ENCODE measurements at places on chromosomes 5 and 9.

DNA sequence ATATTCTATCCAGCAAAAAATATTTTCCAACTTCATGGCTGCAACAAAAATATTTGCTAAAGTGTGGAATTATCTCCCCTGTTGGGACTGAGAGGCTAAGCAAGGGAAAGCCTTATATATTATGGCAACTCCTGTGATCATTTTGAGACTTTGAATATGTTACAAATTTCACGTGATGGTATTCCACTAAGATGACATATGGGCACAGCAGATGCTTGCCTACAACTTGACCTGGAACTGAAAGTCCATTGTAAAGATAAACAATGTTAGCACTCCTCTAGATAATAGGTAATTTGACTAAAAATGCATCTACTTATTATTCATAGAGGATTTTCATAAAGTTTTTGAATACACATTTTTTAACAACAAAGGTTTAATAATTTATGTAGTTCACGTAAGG is 1141.5 kb upstream of the CDH6 start:
- DNase-seq: no peak

DNA sequence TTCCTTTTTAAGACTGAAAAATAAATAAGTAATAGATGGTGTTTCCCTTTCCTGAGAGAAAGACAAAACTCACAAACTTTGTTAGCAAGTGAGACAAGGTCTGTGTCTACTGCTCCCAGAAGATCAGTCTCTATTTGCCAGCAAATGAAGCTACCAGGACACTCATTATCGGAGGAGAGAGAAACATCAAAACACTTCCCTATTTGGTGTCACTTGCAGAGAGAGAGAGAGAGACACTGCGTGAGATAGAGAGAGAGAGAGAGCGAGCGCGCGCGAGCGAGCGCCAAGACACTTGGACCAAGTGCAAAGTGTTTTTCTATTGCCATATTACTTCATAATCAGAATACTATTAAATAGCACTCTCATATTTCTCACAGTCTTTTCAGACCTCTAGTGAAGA is 142.7 kb downstream of the KCNN2 start:
- DNase-seq: no peak

DNA sequence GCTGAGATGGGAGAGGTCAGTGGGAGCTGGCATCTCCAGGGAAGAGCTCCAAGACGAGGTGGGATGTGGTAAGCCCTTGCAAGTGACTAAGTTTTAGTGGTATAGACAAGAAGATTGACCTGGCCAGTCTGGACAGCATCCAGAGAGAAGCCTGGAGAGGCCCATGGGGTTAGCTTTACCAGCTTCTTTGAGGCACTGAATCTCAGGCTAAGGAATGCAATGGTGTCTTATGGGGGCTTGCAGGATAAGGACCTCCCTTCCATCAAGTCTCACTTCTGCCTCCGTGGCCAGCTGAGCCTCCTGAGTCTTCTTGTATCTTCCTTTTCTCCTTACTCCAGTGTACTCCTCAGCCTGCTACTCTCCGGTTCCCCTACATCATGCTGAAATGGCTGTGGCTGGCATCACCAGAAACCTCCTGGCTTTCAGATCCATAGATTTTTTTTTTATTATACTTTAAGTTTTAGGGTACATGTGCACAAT is 56.5 kb upstream of the JADE2 start:
- no peak for DNase-seq

DNA sequence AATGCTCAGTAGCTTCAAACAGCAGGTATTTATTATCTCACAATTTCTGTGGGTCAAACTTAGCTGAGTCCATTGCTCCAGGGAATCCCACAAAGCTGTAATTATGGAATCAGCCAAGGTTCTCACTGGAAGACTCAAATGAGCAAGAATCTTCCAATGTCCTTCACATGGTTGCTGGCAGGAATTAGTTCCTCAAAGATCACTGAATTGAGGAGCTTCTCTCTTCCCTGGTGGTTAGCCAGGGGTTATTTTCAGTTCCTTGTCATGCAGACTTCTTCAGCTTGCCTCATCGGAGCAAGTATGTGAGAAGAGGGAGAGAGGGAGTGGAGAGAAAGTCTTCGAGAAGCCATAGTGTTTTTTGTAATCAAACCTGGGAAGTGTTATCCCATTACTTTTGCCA is 2331.9 kb downstream of the MAT2B start:
- DNase-seq: no peak

GRCh38 chr9:6014670-6015270 is 654 bp downstream of the RANBP6 start:
- peak; percentile 60 for DNase-seq

DNA sequence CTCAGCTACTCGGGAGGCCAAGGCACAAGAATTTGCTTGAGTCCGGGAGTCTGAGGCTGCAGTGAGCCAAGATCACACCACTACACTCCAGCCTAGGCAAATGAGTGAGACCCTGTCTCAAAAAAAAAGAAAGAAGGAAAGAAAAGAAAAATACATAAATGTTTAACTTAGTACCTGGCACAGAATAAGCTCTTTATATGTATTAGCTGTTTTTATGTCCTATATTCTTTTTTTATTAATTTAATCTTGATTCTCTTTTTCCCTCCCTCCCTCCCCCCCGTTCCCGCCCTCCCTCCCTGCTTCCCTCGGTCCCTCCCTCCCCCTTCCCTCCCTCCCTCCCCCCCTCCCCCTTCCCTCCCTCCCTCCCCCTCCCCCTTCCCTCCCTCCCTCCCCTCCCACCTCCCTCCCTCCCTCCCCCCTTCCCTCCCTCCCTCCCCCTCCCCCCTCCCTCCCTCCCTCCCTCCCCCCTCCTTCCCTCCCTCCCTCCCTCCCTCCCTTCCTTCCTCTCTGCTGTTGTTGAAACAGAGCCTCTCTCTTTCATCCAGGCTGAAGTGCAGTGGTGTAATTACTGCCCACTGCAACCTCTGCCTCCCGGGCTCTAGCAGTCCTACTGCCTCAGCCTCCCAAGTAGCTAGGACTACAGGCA is 135.8 kb upstream of the GRHPR start:
- DNase-seq: no peak

DNA sequence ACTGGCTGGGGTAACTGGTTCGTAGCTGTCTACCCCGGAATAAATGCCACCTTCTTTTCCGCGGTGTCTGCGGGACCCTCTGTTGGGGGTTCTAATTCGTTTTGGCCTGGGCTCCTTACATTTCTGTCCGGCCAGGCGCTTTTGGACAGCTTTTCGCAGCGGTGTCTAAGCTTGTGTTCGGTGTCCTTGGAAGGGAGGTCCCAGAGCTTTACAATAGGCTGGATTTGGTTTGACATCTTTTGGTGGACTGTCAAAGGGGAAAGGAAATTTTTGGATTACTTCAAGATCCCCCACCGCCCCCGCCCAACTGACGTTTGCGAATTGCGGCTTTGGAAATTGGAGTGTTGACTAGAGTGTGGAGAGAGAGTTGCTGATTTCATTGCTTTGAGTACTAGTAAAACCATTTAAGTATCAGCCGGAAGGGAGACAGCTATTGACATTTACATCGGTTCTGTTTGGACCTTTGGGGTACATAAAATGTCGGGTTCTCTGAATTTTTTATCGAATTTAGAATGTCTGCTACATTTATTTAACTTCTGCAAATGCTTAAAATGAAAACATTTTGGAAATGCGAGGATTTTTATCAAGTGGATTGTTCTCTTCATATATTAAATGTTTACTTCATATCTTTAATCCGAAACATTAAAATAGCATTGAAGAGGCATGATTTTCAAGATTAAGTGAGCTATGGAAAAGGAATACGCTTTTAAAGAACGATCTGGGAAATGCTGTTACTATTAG is 4.7 kb upstream of the PURA start:
- peak; percentile 27 for DNase-seq

- DNase-seq: no peak
Measured at GRCh38 chr5:98128271-98128670, 645.2 kb upstream of the RGMB start.

DNA sequence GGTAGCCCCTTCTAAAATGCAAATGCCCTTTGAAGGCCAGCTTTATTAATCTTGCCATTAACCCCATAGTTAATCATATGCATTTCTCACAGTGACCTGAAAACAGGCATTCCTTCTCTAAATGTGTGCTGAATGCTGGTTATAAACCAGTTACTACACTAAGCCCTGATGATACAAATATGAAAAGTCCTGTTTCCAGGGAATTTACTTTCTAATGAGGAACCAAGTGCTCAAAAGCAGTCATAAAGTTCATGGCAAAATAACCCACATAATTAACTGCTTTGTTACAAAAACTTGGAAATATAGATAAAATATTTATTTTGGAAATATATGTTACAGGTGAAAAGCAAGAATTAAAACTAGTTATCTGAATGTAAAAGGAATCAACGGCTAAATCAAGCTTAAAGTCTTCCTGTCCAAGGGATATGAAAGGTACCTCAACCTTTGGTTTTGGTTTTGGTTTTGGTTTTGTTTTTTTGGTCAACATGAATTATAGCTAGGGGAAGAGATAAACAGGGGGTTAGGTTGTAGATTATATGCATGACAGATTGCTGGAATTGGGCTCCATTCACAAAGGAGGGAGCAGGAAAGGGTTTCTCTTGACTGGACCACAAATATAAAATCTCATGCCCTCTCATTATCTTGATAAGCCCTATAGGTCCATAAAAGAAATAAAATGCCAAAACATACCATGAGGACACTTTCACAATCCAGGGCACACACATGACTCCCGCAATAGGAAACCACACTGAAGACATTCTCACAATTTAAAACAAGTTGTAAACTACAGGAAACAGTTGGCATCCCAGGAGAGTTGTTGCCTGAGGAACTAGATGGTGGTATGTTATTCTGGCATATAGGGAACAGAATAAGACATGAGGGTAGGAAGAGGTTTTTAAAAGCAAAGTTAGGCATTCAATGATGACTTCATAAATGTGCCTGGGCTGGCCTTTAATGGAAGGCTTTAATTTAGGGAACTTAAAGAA is 46.7 kb upstream of the MACIR start:
- DNase-seq: no peak

- DNase-seq: no peak
Measured at GRCh38 chr5:113692466-113692865, 179.0 kb downstream of the YTHDC2 start.

- DNase-seq: peak; percentile 88
Measured at GRCh38 chr9:113011911-113012381, at the start of gene ZNF883. Gene ZNF883 (minus strand): TSS chr9:113012192.

GRCh38 chr5:156497804-156498208 is 170.8 kb downstream of the SGCD start:
- DNase-seq: peak; percentile 12

- DNase-seq: peak; percentile 70
Measured at GRCh38 chr9:83620841-83621636, 1.9 kb upstream of the IDNK start.

- no peak for DNase-seq
Measured at GRCh38 chr5:2569774-2570542, 181.5 kb downstream of the IRX2 start.

- DNase-seq: no peak
Measured at GRCh38 chr9:93259490-93260262, 75.7 kb downstream of the WNK2 start.

GRCh38 chr5:50711280-50711679 is 44.8 kb downstream of the PARP8 start:
- DNase-seq: peak; percentile 2

DNA sequence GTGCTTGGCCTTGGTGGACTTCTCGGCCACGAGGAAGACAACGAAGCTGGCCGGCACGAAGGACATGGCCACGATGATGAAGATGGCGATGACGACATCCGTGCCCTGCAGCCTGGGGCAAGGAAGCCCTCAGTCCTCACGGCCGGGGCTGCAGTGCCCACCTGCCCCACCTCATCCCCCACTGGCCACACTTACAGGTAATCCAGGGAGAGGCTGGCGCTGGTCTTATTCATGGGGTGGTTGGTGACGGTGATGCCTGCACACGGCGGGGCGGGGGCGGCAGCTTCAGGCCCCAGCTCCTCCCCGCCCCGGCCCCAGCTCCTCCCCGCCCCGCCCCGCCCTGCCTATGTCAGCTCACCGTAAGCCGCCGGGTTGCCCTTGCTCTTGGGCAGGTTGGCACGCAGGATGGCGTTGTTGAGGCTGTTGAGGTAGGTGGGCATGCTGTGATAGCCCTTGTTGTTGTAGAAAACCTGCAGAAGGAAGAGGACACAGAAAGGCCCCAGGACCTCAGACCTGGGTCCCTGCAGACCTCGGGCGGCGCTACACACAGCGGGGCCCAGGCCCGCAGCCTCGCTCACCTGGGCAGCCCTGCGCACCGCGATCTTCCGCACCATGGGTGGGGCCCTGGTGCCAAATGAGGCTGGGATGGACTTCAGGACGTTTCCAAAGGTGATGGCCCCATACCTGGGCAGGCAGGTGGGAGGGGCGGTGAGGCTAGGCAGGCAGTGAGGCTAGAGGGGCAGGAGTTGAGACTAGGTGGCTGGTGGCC is 15.7 kb upstream of the CLIC3 start:
- DNase-seq: no peak

- DNase-seq: peak; percentile 20
Measured at GRCh38 chr5:74685979-74686631, 1.1 kb downstream of the HEXB start.

GRCh38 chr5:137828664-137829063 is 39.0 kb upstream of the MYOT start:
- no peak for DNase-seq

DNA sequence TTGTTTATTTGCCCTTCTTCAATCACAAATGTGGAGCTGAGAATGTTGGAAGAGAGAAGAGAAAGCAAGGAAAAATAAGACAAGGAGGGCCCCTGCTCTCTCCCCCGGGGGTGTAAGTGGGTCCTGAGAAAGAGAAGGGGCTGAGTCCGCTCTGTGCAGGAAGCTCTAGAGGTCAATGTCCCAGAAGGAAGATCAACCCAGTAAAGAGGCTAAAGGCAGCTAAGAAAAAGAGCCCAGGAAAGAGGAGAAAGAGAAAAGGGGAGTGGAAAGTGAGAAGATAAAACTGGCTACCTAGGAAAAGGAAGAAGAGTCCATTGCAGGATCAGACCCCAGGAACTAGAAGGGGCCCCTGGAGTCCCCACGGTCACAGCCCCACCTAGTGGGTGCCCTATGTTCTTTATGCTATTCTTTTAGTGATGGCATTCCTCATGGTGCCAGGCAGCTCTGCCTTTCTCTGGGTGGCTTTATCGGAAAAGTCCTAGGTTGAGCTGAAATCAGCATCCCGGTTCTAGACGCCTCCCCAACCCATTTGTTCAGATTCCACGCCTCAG is 583.4 kb downstream of the ACTL7B start:
- peak; percentile 55 for DNase-seq

DNA sequence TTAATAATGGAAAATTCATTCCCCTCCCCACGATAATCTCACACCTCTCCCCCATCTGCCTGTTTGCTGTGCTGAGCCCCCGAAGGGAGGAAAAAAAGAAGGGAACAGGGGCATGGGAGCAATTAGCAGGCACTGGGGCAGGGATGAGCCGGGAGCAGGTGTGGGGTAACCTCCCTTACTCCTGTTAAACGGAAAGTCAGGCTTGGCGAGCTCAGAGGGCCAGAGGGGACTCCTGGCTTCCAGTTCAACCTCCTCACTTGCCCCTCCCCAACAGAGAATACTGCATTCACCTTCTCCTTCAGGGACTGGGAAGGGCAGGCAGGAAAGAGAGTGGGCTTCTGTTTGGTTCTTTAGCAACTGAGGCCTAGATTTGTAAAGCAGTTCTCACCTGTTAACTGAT is 1.6 kb downstream of the AFAP1L1 start:
- DNase-seq: no peak

GRCh38 chr9:32524892-32525708 is 896 bp downstream of the RIGI start:
- DNase-seq: peak; percentile 17

GRCh38 chr5:72453246-72453775 is 53.9 kb downstream of the ZNF366 start:
- DNase-seq: no peak

All from astrocyte of the hippocampus (primary cell).